ENCODE measurements at places on chromosomes 3 and 15.

DNA sequence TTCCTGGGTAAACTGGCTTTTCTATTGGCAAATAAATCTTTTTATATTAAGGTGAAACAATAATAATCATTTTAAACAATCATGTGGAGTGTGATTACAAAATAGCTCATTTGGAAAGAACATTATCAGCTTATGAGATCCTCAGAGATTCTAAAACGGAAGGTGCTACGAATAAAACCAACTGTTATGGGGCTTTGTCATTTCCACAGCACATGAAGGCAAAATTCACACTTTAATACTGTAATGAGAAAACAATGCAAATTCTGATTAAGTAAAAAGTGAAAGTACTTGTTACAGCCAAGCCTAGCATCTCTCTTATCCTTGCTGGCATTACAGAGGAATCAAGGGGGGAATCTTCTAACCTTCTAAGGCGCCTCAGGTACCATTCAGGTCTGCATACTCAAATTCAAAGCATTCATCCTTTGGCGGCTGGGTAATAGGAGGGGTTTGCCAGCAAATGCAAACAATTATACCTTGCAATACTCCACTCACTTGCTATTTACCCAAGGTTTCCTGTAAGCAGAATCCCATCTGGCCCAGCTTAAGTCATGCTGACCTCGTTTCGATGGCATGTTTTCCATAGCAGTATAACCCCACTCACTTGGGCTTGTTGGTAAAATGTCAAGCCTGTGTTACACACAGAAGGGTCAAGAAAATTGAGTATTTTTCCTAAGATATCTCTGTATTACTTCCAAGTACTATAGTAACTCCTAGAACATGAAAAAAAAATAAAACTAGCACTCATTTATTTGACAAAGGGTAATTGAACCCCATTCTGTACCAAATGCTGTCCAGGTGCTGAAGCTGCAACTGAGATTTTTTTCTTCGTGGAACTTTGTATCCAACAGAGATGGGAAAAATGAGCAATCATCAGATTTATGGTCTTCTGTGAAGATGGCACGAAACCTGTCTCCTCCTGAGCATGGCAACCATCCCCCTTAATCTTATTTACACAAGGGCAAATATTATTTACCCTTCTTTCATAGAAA lies 183.7 kb upstream of the LMCD1 start:
- no peak for DNase-seq

- DNase-seq = no peak
These were observed 18.2 kb downstream of the EFCC1 start for GRCh38 chr3:129019266-129019665.

DNA sequence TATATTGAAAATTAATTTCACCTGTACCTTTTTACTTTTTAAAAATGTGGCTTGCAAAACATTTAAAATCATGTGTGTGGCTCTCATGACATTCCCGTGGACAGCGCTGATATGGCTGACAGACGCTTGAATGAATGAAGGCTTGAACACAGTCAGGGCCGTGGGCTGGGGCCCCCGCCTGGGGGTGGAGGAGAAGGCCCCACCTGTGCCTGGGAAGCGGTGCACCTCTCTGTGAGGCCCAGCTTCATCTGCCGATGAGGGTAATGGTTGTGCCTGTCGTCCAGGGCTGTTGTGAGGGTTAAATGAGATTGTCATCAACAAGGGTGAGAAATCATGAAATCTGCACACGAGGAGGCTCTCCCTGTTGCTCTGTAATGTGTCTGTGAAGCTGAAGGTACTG lies 85.9 kb upstream of the PRR23E start:
- DNase-seq = no peak

DNA sequence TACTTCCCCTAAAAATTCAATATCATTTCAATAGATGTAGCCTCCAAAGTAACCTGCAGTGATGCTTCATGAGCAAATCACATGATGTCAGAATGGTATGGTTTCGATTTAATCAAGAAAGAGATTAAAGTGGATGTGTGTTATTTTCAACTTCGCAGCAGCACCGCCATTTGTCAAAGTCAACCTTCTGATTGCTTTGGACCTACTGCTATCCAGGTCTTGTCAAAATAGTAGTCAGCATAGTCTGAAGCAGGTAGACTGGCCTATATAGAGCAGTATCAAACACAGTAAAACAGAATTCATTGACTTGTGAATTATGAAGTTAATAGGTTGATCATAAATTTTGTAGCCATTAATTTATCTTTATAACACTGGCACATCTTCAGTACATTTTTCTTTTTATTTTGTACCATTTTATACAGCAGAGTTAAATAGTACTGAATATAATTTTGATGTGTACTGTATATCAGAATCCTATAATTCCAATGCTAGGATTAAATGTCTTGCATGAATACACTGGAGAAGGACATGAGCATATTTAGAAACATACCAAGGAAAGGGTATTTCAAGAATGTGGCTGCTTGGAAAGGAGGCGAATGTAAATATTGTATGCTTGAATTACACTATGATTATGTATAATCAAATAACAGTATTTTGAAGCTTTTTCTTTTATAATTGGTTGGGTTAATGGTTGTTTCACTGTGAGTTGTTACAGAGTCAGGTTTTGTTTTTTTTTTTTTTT lies 79.6 kb downstream of the CDIN1 start:
- no peak for DNase-seq

DNA sequence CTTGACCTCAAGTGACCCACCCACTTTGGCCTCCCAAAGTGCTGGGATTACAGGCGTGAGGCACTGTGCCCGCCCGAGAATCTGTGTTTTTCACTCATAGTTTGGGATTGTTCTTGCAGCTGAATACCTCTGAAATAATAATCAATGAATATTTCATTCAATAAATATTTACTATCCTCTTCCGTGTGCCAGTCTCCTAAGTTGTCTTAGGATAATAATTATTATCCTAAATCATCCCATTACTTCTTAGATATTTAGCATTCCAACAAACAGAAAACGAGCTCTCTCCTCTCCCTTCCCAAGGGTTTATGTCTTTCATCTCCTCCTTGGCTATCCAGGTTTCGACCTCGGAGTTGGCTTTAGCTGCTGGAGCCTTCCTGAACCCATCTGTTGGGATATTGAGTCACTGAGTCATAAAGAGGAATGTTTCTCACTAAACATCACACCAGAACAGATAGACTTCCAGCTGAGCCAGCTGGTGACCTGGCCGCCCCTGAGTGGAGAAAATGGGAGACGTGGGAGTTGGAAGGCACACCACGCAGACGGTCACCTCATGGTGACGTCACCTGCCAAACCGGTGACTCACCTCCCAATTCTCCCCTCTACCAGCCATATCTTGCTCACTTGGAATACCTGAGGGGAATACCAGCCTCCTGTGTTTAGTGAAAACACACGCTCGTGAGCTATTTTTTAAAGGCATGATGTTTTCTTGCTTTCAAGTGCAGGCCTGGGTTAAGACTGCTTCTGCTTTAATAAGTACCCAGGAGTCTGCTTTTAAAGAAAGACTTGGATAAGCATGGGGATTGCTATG lies 43.9 kb downstream of the BHLHE40 start:
- DNase-seq = no peak

DNA sequence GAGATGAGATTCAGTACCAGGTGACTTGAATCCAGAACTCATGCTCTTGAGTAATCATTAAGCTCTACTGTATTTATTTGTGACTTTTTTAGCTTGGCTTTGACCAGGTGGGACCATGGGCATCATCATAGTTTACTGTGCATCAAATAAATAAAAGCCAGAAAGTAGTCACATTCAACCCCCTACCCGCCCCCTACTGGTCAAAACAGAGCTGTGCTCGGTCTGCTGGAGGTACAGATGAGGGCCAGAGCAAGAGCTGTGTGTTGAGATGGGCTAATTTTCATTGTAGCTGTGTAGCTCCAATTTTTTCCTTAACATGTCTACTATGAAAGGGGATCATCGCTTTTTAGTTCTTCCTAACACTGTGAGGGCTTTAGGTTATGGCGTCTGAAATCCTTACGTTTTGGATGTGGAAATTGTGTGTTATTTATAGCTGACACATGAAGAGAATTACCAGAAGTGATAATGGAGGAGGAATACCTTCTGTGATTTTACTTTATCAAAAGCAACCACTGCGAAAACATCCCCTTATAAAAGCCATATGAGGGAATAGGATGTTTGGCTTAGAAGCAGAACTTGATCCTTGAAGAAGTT lies 375.1 kb downstream of the PTPRG start:
- DNase-seq = peak; percentile 6

- DNase-seq = no peak
These were observed 57.8 kb downstream of the NEK10 start for GRCh38 chr3:27311400-27311799.

All from activated T-cell treated with anti-CD3 and anti-CD28 coated beads for 24 hours (primary cell).